ENCODE measurements at places on chromosomes 2 and 18. TPM values are rescaled to one million over a fixed set of nuclear protein-coding genes. Genes with fewer than 3 reads are reported as not detected.

DNA sequence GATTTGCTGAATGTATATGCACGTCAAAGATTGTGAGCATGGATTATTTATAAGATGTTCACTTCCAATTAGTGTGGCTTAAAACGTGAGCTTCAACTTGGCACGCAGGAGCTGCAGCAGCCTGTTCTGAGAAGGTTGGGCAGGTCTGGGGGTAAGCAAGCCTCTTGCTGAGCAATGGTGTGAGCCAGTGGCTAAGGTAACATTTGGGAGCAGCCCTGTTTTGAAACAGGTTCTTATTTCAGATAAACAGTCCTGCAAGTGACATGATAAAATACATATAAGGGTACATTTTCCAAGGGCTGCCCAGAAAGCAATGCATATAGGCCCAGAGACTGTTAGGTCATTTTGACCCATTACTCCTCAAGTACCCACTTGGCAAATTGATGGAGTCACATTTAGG, 415.3 kb downstream of the ZNF521 start:
- no peak for DNase-seq

The ANKRD30BL gene
- total RNA-seq: 1.7 TPM

DNA sequence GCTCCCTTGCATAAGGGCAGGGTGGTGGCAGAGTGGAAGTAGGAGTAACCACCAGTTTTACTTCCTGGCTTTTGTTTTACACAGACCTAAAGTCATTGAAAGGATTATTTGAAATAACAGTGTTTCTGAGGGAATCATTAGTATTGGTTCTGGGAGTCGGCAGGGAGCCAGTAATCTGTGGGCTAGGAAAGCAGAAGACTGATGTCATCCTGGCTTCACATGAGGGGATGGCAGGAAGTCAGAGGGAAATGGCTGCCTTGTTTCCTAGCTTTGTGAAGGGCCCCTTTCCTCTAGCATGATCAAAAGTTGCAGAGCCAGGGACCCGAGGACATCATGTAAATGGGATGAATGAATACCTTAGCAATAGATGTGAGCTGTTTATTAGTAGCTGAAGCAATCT, 792.6 kb downstream of the CPS1 start:
- DNase-seq: no peak

GRCh38 chr2:157644776-157645175, 16.1 kb upstream of the ACVR1C start:
- no peak for DNase-seq

DNA sequence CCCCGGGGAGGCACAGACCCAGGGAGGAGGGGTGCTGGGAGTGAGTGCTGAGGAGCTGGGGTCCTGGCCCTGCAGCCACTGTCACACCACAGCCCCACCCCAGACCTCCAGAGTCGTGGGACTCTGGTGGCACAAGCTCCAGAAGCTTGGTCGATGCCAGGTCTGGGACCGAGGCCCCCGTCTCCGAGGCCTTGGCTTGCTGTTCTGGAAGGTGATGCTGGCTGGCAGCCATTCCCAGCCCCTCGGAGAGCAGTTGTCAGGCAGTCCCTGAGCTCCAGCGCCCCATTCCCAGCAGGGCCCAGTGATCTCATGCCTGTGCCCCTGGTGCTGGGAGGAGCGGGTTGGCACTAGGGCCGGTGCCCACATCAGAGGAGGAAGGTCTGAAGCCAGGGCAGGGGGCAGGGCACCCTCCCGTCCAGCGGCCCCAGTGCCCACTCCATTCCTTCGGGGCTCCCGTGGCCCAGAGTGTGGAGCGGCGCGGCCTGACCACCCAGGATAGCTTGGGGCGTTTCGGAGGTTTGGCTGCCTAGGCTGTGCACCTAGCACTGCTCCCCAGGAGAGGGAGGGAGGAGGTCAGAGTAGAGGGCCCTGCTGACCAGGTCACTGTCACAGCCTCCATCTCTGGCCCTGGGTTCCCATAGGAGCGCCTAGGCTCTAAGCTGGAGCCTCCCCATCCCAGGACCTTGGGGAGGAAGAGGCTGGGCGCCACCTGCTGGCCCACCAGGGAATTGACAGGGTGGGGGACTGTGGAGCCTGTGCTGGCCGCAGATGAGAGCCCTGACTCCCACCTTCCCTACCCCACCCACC, 16.8 kb upstream of the ALPI start:
- no peak for DNase-seq

- DNase-seq: no peak
Observed at GRCh38 chr2:196234672-196235071, 63.3 kb upstream of the STK17B start.
